AG10803 (cell line): ENCODE measurements at places on chromosomes 13 and 19.

DNA sequence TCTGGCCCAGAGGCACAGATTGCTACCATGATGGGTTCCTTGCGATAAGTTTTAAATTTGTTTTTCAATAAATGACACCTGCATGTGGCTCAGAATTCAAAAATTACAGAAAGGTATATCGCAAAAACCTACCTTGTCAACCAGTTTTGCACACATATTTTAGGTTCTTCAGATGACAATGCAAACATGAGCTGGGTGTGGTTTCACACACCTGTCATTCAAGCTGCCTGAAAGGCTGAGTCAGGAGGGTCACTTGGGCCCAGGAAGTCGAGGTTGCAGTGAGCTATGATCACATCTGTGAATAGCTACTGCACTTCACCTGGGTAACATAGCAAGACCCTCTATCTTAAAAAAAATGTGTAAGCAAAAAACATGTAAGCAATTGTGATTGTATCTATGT is 56.1 kb downstream of the DNM2 start:
- no peak for DNase-seq

DNA sequence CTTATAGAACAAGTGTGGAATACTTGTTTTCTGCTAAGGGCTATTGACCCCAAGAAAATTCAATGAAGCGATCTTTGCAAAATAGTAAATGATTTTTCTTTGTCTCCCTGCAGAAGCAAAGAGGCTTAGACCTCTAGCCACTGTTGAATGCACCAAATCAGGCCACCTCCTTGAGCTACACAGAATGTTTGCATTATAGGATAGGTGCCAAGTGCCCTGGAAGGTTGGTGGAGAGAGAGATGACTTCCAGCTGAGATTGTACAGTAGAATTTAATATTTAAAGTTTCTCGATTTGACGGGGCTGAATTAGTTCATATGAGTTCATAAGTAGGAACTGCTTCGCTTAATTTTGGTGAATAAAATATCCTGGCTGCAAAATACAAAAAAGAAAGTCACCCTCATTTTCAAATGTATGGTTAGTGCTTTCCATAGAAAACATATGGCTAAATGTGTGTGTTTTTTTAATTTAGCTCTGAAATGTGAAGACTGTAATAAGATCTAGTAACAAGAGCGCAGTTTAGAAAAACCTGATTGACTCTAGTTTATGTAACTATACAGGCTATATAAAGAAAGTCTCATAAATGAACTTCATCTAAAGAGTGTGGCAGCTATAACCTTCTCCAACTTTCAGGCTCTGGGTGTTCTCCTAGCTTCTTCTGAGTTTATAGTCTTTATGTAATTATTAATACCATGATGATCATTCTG is 41.6 kb downstream of the LRCH1 start:
- no peak for DNase-seq

GRCh38 chr19:16821081-16821480 is 8.1 kb upstream of the SIN3B start:
- DNase-seq, result no peak

DNA sequence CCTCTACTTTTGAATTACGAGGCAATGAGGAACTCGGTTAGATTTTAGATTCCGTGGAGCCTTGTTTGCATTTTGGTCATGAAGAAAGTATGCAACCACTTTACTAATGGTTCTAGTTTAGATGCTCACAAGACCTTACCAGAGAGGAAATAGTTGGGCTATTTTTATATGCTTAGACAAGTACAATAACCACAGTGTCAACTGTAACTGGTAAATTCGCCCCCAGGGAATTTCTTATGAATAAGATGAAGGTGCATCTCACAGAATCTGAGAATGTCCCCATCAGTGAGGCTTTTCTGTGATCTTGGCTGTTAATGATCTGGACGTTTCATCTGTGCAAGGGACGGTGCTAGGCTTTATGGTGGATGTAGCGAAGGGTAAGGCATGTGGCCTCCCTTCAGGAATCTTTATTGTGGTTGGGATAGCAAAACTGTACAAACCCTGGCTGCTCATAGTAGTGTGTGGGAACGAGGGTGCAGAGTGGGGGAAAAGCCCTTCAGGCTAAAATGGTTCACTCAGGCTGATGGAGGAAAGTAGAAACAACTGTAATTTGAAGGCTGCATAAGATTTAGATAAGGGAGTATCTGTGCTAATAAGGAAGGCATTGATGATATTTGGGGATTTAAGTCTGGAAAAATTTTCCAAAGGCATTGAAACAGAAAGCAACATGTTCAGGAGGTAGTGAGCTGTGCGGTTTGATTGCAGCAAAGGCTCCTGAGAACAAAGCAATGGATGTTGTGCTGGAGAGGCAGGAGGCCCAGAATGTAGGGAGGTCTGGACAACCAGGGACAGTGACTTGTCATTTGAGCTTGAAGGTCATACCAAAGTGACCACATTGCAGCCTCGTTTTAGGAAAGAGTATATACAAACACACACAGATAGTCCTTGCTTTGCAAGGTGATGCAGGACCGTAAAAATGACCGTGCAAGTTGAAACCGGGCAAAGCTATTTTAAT is 28.4 kb downstream of the UBAC2 start:
- DNase-seq, result peak; percentile 92

- no peak for DNase-seq
Measured at GRCh38 chr19:4357921-4358326, 14.6 kb downstream of the MPND start.

DNA sequence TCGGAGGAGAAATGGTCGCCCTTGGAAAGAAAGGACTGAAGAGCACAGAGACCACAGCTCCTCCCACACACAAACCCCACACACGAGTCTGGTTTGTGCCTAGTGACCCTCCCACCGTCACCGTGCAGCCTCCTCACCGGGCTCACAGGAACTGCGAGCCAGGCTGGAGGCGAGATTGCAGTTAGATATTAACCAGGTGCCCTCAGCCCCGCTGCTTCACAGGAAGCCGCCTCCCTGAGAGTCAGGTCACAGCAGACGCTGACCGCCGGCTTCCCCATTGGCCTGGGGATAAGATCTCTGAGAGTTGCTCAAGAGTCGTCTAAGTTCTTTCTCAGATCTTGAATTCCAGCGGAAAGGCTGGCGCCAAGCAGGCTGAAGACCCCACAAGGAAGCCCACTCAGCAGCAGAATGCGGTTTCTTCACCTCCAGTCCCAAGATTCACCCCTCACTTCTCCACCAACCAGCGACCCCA is 870 bp downstream of the ZNF44 start:
- DNase-seq, result peak; percentile 54

GRCh38 chr19:8835877-8836276 is 3.7 kb downstream of the MBD3L1 start:
- DNase-seq, result no peak

DNA sequence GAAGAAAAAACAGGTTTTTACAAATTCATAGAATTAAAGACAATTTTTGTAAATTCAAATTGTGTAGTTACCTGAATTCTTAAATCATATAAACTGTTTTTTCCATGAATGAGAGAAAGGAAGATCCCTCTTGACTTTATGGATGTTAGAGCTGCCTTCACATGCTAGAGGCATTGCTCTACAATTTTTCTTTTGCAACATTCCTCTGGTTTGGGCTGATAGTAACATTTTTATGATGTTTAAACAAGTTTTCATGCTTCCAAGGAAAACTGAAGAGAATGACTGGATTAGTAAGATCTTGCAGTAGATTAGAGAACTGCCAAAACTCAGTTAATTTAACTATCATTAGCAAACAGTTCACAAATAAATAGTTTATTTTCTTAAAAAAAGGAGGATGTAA is 250.6 kb downstream of the GPC6 start:
- peak; percentile 40 for DNase-seq

GRCh38 chr19:40335855-40336600 is 12.2 kb downstream of the C19orf47 start:
- no peak for DNase-seq

DNA sequence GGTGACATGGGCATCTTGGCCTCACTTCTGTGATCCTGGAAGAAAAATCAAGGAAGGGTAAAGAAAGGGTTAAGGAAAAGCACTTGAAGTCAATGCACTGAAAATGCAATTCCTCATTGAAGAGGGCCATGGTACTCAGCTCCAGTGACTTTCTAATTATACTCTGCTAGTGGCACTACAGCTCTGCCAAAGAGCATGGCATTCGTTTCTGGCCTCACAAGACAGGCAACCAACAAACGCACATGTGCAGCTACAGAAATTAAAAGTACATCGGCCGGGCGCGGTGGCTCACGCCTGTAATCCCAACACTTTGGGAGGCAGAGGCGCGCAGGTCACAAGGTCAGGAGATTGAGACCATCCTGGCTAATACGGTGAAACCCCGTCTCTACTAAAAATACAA is 21.8 kb downstream of the SACS start:
- no peak for DNase-seq

GRCh38 chr19:46480415-46480814 is 9.1 kb upstream of the PNMA8A start:
- DNase-seq, result peak; percentile 61

DNA sequence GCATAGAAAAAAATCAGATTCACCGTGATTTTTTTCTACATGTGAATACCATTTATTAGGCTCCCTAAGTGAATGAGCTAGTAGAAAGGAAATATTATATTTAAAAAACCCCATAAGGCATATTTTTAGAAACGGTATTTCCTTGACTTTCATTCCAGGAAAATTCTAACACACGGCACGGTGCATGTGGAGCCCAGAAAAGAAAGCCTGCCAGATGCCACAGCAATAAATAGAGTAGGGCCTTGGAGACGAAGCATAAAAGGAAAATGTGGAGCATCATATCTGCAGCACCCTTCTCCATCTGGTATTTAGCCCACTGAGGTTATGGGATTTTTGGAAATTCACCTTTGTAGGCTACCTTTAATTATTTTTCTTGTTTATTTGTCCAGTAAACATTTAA is 314.4 kb downstream of the ENOX1 start:
- DNase-seq, result no peak

DNA sequence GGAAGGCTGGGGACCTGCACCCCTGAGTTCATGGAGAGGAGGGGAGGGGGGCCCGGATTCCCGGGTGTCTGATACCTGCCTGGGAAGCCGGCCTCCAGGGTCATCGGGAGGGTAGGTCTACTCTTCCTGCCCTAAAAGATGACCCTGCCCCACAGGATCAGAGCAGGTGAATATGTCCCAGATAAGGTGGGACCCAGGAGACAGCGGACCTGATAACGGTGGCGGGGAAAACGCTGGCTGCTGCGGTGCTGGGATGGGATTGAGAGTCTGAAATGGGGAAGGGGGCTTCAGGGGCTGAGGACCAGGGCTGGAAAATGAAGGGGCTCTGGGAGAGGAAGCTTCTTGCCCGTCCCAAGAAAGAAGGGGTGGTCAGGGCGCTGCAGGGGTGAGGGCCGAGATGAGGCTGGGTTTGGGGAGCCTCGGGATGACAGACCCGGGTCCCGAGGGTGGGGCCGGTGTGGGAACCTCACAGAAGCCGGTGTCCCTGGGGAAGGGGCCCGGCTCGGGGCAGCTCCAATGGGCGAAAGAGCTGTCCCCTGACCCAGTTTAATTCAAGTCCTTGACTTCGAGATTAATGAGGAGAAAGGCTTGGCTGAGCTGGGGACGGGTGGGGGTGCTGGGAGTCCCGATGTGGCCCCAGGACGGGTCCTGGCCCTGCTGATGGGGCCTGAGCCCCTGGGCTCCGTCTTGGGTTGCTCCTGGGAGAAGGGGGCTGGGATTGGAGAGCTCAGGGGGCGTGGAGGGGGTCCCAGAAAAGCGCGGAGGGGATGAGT is 823 bp downstream of the TTYH1 start:
- no peak for DNase-seq

- DNase-seq, result no peak
Measured at GRCh38 chr13:25775986-25776385, 275.8 kb downstream of the SHISA2 start.

GRCh38 chr19:8138201-8138600 is 11.2 kb downstream of the FBN3 start:
- no peak for DNase-seq

DNA sequence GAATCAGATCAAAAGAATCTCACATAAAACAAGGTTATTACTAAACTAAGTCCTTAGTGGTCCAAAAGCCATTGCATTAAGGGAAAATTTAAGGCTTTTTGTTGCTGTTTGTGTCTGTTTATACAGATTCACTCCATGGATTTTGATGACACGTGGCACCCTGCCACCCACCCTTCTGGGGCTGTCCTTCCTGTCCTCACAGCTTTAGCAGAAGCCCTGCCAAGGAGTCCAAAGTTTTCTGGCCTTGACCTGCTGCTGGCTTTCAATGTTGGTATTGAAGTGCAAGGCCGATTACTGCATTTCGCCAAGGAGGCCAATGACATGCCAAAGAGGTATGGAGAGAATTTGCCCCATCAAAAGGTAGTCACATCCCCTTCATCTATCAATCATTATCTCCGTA is 6.9 kb downstream of the ACOD1 start:
- no peak for DNase-seq

- peak; percentile 7 for DNase-seq
Measured at GRCh38 chr19:1746401-1747284, 6.7 kb upstream of the ONECUT3 start.

GRCh38 chr19:2270423-2271233 is 11.3 kb downstream of the PEAK3 start:
- peak; percentile 86 for DNase-seq

GRCh38 chr13:109756778-109757177 is 29.6 kb downstream of the IRS2 start:
- DNase-seq, result peak; percentile 49
